ENCODE measurements at places on chromosomes 5 and 9.

DNA sequence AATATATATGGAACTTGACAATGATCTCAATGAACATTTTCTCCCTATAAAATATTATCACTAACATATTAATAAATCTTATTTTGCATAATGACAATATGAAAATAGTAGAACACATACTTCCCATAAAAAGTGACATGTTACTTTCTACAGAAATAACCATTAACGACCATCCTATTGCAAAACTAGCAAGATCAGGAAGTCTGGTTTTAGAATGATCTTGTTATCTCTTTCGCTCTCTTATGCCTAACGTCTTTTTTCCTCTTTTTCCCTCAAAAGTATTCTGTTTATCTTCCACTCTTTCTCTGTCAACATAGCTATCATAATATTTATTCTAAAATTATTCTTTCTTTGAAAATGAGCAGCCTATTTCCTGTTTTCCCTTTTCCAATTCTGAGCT, 21.6 kb upstream of the C5orf46 start:
- no peak for DNase-seq

DNA sequence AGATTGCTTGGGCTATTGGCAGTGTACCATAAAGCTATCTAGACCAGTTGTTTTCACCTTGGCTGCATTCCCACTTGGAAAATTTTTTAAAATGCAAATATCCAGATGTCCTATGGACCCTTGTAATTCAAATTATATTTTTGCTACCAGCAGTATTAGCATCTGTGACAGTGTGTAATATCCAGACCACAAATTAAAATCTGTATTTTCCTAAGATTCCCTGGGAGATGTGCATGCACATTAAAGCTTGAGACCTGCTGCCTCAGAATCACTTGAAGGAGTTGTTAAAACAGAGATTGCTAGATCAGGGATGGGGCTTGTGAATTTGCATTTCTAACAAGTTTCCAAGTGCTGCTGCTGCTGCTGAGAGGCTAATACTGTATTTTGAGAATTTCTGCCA, 381.2 kb upstream of the PDE4D start:
- no peak for DNase-seq

DNA sequence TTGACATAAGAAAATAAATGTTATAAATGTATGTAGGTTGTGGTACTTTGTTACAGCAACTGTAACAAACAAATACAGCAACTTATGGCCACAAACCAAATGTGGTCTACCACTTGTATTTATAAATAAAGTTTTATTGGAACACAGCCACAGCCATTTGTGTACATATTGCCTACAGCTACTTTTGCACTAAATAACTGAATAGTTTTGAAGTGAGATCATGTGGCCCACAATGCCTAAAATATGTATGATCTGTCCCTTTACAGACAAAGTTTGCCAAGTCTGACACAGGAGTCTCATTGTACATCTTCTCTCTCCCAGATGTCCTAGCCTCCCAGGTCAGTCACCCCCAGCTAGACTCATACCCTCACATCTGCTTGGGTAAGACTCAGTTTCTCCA, 283.6 kb upstream of the PRDM9 start:
- no peak for DNase-seq

DNA sequence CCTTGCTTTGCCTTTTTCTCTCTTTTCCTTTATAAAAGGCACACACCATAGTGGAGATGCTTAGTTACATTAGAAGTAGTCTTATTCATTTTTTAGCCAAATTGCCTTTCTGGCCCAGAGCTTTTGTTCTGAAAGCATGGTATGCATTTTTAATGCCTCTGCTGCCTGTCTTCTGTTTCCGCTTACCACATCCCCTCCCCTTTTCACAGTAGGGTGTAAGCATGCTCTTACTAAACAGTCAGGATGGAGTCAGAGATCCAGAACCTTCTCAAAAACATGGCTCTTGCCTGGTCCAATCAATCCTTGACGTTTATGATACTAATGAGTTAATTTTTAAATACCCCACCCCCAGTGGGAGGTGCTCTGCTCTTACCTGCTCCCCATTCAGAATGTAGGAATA, 22.5 kb downstream of the PPP3R2 start:
- DNase-seq, result no peak

- DNase-seq, result no peak
These were observed 11.1 kb upstream of the ORM1 start for GRCh38 chr9:114311571-114312512.

DNA sequence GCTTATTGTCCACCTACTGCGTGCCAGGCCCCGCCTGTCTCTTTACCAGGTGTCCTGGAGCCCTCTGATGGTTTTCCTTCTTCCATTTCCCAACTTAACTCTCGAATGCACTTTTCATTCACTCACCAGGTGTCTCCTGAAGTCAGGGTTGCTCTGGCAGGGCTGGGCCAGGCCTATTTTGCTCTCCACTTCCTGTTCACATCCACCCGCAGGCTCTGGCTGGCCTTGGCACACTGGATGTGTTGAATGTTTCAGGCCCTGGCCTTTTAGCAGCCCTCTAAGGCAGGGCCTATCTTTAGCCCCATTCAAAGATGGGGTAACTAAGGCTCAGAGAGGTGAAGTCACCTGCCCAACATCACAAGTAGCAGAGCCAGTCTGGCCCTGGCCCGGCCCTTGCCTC, 16.4 kb downstream of the LRRC8A start:
- no peak for DNase-seq

DNA sequence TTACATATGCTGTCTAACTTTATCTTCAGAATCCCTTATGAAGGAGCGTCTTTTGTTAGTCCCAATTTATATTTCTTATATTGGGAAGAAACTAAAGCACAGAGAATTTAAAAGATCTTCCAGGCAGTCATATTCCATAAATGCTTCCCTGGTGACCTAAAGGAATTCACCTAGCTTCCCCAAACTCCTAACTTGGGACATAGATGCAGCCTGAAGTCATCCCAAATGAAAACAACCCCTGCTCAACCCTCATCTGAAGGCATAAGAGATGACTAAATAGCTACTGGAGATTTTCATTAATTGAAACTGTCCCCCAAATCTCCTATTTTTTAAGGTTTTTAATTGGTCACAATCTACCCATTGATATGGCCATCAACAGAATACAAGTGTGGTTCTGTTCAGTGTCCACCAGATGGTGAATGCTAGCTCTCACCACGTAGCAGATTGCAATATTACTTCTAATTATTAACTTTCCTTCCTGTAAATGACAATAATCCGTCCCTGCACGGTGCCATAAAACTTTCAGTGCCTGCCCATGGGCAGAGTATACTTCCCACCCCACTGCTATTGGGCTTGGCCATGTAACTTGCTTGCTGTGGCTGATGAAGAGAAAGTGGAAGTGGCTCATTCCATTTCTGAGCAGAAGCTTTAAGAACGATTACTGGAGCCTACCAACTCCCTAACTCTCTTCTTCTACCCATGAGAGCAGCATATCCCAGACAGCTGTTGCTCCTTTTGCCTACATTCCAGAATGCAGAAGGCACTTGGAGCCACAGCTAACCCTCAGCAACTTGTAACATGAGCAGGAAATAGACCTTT, 18.7 kb downstream of the PRUNE2 start:
- DNase-seq, result no peak

DNA sequence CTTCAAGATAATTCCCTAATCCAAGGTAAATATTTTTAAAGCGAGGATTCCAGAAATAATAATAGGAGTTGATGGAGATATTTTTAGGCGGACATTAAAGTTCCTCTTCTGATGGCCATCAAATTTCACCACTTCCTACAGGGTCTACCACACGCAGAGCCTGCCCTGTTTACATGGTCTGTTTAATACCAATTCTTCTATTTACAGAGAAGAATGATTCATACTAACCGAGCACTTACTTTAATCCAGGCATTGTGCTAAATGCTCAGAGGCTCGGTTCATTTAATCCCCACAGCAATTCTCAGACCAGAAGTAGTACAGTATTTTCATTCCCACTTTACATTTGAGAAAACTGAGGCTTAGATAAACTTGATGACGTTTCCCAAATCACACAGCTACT, 3.0 kb upstream of the ITGA1 start:
- DNase-seq, result no peak

DNA sequence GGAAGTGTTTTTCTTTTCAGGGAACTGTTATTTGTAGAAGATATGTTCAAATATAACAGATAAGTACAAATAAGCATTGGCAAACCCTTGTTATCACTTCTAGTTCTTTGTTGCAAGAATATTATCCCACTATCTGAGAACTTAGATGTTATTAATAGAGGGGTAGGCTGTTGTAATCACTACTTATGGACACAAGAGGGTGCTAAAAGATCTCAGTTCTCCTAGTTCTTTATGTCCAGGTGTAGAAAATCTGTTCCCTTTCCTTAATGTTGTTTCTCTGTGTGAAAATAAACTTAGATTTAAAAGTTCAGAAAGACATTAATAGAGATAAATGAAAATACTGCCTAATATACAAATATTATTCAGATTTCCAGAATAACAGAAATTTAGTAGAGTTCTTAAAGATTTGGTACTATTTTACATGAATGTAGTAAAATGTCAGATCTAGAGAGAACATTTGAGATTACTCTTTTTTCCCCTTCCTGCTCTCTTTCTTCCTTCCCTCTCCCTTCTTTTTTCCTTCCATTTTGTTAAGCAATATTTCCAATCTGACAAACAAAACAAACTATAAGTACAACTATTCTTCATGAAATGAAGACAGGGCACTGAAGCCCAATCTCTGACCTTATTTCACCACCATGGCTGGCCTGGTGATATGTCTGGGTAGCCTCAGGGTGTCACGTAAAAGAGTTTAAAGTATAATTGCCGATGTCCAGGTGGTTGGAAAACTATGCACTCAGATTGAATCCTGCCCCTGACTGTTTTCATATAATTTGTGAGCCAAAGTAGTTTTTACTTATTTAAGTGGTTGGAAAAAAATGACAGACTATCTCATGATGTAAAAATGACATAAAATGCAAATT, 43.6 kb upstream of the C5orf46 start:
- no peak for DNase-seq

DNA sequence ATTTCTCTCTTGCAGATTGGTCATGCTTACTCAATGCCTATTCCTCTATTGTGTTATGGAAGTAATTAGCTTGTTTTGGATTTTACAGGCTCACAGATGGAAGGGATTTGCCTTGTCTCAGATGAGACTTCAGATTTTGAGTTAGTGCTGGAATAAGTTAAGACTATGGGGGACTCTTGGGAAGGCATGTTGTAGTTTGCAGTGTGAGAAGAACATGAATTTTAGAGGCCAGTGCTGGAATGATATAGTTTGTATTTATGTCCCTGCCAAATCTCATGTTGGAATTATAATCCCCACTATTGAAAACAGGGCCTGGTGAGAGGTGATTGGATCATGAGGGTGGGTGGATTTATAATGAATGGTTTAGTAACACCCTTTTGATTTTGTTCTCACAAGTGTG, 6.1 kb upstream of the TUSC1 start:
- no peak for DNase-seq

GRCh38 chr5:67315082-67315989, 118.7 kb upstream of the CD180 start:
- DNase-seq, result no peak

GRCh38 chr9:74503666-74504065, 6.5 kb downstream of the RORB start:
- DNase-seq, result no peak

- no peak for DNase-seq
These were observed 59.2 kb upstream of the DAB2IP start for GRCh38 chr9:121592265-121592664.

GRCh38 chr9:126521089-126521488, 92.6 kb upstream of the LMX1B start:
- DNase-seq, result no peak

DNA sequence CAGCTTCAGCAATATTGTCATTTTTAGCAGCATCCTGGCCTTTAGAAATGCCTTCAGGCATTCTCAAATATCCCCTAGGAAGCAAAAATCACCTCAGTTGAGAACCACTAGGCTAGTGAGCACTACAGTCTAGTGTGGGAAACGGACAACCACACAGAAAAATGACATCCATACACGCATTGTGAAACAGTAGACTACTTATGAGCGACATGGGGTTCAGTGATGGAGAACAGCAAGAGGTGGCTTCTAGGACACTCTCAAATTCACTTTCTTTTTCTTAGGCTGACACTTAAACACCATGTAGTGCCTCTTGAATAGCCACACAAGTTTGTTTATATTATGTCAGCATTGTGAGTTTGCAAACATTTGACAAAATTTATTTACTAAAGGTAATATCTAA, 203.0 kb downstream of the KDM4C start:
- no peak for DNase-seq

DNA sequence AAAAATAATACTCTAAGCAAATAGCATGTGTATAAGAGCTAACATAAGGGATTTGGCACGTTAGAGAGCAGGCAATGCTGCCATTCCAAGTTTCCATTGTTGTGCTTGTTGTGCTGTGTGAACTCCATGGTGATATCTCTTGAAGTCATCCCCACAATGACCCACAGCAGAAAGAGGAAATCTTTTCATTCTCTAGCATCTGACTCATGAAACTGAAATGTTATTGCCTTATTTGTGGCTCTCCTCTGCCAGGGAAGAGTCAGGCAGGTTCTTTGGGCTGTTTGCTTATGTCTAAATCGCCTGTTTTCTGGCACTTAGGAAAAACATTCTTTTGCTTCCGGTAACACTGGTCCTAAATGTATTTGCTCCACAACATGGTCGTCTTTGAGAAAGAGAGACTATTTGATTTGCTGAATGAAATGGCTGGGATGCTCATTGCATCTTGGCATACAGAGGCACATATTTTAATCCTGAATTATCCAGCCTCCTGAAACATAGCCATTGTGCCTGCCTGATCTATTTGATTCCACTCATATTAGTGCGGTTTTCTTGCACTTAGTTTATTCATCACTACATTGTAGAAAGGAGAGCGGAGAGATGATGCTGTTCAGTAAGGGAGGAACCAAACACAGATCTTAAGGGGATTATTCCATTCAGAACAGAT, 188.8 kb downstream of the CSNK1G3 start:
- no peak for DNase-seq

DNA sequence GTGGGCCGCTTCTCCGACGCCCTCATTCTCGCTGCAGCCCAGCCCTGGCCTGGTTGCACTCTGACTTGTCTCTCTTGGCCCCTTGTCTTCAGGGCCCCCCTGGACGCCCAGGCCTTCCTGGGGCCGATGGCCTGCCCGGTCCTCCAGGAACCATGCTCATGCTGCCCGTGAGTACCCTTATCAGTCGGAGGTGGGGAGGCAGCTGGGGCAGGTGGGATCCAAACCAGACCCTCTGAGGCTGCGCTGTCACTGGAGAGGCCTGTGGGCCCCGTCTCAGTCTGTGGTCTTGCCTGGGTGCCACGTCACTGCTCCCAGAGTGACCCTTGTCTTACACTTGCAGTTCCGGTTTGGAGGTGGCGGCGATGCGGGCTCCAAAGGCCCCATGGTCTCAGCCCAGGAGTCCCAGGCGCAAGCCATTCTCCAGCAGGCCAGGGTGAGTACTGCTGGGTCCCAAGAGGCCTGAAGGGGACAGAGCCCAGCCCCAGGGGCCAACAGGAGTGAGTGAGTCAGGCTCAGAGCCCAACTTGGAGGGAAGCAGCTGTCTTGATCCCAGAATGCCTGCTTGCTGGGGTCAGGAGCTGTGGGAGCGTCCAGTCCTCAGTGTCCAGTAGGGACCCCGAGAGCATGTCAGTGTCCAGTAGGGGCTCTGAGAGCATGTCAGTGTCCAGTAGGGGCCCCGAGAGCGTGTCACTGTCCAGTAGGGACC, 109.0 kb downstream of the COL5A1 start:
- no peak for DNase-seq

Measured in activated CD4-positive, CD25-positive, alpha-beta regulatory T cell (primary cell).